ENCODE measurements at places on chromosomes 6 and 20.

DNA sequence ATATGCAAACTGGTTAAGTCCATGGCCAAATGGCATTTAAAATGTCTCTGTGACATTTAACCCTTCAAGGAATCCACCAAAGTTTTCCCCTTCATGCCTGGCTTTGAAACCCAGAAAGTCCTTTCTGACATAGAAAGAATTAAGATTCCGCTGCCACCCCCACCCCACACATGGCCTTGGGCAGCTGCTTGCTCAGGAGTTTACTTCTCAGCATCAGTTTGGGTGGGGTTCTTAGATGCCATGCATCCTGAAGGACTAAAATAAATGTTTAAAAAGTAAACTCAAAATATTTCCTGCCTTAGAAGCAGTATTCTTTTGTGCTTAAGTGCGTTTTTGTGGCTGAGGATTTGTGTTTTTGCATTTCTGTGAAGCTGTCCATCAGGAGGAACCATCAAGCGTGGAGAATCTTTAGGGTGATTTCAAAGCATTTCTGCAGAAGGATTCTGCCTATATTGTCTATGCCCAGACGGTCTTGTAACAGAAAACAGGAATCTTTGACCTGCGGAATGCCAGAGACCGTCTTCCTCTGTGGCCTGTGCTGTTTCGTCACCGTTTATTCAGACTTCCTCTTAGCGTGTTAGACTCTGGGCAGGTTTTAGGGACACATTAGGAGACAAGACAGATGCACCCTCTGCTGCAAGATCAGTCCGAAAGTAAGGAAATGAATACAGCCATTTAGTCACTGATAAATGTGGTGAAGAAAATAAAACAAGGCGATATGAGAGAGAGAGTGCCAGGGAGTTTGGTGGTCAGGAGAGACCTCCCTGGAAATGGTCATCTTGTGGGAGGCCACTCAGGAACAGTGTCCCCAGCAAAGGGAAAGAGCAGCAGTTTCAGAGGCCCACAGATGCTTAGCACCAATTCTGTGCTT lies 6.2 kb downstream of the DUSP22 start:
- DNase-seq, result no peak

DNA sequence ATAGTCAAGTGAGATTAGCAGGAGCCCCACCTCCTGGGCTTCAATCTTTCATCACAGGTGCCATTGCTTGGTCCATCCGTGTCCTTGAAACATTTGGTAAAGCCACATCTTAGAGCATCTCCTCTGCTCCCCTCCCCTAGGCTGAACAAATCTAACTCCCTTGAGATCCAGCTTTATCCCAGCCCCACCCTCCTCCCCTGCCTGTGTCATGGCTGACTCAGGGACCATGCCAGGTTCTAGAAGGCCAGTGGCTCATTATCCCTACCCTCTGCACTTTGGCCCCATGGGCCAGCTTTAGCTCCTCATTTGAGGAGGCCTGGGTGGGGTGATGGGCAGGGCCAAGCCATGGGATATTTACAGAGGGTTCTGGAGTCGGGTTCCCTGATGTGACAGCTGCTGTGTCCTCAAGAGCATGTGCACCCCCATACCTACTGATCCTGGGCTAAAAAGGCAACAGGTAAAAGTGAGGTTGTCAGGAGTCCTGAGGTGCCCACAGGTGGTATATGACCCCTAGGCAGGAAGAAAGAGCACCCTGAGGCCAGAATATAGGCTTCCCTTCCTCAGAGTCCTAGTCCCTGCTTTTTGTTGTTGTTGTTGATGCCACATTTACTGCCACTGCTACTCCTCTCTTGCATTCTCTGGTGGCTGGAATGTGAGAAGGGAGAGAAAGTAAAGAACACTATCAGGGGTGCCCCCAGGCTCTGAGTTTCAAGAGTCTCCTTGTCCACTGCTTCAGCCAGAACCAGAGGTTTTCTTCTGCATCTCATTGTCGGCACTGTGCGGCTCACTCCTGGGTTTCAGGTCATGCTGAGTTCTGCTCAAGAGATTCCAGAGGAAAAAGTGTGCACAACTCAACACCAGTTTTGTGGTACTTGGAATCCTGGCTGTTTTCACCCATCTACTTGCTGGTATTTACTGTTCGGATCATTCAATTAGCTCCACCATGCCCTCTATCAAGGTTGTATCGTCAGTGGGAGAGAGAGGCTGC lies 228.4 kb downstream of the LRFN2 start:
- DNase-seq, result no peak

GRCh38 chr6:108699290-108700041 lies 138.7 kb downstream of the FOXO3 start:
- DNase-seq, result no peak

DNA sequence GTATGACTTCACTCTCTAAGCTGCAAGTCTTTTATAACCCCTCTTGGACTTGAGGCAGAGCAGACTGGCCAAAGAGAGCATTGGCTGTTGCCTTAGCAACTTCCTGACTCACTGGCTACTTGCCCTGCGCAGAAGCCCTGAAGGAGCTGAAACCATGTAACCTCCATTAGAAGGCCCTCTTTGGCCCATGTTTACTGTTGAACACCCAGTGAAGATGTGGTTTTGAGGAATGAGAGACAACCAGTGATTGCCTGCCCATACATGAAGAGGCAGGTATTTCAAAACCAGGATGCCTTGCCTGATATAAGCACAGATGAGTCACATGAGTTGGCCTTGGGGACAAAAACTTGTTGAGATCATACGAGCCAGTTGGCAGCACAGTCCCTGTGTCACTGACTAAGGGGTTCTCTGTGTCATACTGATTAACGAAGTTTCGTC lies 182.5 kb downstream of the EDN1 start:
- no peak for DNase-seq

GRCh38 chr6:160076009-160076408 lies 45.6 kb upstream of the SLC22A1 start:
- no peak for DNase-seq

DNA sequence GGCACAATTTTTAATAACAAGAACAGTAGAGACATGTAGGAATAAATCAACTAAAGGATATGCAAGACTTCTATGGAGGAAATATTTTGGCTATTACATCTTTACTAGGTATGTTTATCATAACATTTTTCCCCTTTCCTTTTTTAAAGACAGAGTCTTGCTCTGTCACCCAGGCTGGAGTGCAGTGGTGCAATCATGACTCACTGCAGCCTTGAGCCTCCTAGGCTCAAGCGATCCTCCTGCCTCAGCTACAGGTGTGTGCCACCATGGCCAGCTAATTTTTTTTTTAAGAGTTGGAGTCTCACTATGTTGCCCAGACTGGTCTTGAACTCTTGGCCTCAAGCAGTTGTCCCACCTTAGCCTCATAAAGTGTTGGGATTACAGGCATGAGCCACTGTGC lies 37.0 kb downstream of the AKAP7 start:
- DNase-seq, result no peak

DNA sequence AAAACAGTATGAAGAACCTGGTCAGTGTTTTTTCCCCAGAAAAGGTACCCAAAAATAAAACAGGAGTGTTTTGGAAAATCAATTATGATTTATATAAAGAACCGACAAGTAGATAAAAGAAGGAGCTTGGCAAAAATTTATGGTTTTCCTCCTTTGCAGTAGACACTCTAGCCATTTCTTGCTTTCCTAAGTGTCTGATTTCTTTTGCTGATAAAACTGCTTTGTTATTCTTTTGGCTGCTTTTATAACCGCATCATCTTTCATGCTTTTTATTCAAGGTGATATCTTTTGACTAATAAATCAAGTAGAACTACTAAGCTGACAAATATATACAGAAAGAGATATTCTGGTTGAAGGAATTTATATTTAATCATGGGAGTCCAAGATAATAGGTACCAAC lies 16.6 kb downstream of the ATG5 start:
- DNase-seq, result no peak

GRCh38 chr6:47478233-47479139 lies 897 bp downstream of the CD2AP start:
- no peak for DNase-seq

- DNase-seq, result no peak
Observed at GRCh38 chr20:2751347-2751877, 49.0 kb downstream of the CPXM1 start.
